Stimulated activated CD4-positive, alpha-beta T cell treated with anti-CD3 and anti-CD28 coated beads, TNF-alpha, amount 100 ng/mL, for 24 hours (primary cell): ENCODE measurements at places on chromosomes 6 and 20.

GRCh38 chr20:63363013-63363957 lies 2.1 kb upstream of the CHRNA4 start:
- no peak for DNase-seq

DNA sequence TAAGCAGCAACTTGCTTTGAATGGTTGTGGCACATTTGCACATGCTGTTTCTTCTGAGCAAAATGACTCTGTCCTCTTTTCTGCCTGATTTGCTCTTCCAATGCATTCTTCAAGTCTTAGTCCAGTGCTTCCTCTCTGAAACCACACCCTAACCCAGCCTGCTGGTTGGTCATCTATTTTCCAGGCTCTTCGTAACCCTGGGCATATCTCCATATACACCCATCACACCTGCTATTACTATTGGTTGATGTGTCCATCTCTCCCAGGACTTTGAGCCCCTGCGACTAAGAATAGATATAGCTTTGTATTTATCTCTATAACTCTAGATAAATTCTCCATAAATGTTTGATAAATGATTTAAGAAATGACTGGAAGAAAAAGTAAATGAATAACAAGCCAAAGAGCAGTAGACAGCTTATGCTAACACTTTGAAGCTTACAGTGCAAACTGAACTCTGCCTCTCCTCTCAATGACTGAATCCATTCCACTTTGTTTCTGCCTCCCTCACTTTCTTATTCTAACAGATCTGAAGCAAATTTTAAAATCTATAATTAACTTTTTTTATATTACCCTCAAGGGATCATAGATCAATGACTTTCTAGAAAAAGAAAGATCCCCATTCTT lies 59.7 kb upstream of the NT5E start:
- no peak for DNase-seq

DNA sequence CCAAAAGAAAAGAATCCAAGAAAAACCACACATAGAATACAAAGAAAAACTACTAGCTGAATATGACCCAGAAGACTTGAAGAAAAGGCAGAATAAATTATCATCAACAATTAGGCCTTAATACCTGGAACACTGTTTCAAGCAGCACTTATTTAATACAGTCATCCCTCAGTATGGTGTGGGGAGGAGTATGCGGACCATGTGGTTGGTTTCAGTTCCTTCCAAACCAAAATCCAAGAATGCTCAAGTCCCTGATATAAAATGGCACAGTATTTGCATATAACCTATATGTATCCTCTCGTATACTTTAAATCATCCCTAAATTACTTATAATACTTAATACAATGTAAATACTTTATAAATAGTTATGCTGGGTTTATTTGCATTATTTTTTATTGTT lies 16.1 kb downstream of the CDK19 start:
- no peak for DNase-seq

GRCh38 chr20:62371588-62372041 lies 4.5 kb upstream of the LAMA5 start:
- no peak for DNase-seq

- no peak for DNase-seq
These were observed 57.7 kb downstream of the TMEM242 start for GRCh38 chr6:157265635-157266034.

- no peak for DNase-seq
These were observed 8.9 kb upstream of the TNFRSF6B start for GRCh38 chr20:63687419-63688178.

DNA sequence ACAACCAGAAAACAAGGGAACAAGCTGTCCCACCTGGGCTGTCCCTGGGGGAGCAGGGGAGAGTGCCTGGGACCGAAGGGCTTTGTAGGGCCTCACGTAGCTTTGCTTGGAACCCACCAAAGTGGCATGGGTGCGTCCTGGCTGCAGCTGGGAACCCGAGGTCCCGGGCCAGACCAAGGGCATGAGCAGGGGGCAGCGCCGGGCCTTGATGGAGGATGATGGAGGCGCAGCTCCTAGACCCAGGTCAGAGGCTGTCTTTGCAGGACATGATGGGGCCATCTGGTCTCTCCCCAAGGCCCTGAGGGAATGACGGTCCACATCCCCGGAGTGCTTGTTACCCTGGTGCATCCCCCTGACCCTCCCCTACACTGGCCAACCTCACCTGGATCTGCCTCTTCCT lies 7.6 kb upstream of the OSBPL2 start:
- no peak for DNase-seq

- DNase-seq, result no peak
These were observed 269.1 kb upstream of the FOXQ1 start for GRCh38 chr6:1042583-1043457.

- DNase-seq, result no peak
These were observed 14.7 kb downstream of the SCUBE3 start for GRCh38 chr6:35228481-35228880.

- no peak for DNase-seq
These were observed 34.2 kb downstream of the NHSL1 start for GRCh38 chr6:138465007-138465645.

DNA sequence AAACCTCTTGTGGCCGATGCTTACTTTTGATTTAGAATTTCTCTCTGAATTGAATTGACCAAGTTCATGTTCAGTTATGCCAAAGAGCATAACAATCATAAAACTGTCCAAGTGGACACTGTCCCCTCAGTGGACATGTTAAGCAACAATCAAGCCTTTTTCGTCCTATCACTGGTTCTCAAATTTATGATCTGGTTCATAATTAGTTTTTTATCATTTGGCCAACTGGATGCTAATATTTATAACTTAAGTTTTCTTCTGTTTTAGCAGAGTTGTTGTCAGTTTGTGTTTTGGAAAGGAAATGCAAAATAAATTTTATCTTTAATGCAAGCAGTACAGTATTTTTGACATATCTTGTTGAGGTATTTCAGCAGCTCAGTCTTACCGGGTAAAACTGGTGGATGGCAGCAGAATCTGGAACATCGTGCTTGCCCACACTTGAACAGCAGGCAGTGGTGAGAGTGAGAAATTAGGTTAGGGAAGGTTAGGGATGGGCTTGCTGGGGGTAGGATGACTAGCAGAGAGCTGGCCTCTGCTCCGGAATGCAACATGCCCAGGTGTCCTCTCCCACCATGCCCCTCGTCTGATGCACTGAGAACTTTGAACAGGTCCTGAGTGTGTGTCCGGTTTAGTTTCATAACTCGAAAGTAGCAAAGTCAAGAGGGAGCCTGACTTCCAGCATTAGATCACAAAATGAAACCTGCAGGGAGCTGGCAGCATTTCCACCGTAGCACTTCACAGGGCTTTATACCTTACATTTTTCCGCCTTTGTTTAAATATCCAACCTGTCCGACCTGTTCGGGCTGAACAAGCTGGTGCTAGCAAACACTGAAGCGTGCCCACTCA lies 93.1 kb downstream of the RREB1 start:
- no peak for DNase-seq
